ENCODE measurements at places on chromosomes 4 and X.

- no peak for DNase-seq
Observed at GRCh38 chr4:87410679-87411078, 11.7 kb upstream of the NUDT9 start.

- no peak for DNase-seq
Observed at GRCh38 chr4:85166318-85166717, 199.8 kb upstream of the WDFY3 start.

- DNase-seq = no peak
Observed at GRCh38 chrX:112377481-112377880, 294.9 kb upstream of the TRPC5 start.

GRCh38 chrX:39650768-39651347, 446.9 kb downstream of the BCOR start:
- no peak for DNase-seq

- DNase-seq = no peak
Observed at GRCh38 chrX:5898463-5898862, 330.2 kb downstream of the NLGN4X start.

DNA sequence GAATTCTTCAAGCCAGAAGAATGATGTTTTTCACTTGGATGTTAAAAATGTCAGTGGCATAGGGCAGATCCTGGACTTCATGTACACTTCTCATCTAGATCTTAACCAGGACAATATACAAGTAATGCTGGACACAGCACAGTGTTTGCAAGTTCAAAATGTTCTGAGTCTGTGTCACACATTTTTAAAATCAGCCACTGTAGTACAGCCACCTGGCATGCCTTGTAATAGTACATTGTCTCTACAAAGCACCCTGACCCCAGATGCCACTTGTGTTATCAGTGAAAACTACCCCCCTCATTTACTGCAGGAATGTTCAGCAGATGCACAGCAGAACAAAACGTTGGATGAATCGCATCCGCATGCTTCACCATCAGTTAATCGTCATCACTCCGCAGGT, 11.9 kb downstream of the ZBTB49 start:
- DNase-seq = no peak

DNA sequence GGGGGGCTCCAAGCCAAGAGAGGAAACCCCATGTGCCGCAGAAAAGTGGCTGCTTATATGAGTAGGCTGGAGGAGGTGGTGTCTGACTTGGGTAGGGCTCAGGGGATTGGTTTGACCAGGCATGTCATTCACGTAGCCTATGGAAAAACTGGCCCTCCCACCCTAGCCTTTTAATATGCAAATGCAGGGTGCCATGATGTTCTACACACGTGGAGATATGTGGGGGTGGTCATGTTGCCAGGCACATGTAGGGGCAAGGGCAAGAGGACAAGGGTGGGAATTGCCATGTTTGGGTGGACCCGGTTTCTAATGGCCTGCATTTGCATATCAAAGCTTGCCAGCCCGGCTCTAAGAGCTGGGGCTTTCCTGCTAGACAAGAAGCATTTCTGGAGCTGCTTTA, 86.9 kb upstream of the SHISA3 start:
- no peak for DNase-seq

DNA sequence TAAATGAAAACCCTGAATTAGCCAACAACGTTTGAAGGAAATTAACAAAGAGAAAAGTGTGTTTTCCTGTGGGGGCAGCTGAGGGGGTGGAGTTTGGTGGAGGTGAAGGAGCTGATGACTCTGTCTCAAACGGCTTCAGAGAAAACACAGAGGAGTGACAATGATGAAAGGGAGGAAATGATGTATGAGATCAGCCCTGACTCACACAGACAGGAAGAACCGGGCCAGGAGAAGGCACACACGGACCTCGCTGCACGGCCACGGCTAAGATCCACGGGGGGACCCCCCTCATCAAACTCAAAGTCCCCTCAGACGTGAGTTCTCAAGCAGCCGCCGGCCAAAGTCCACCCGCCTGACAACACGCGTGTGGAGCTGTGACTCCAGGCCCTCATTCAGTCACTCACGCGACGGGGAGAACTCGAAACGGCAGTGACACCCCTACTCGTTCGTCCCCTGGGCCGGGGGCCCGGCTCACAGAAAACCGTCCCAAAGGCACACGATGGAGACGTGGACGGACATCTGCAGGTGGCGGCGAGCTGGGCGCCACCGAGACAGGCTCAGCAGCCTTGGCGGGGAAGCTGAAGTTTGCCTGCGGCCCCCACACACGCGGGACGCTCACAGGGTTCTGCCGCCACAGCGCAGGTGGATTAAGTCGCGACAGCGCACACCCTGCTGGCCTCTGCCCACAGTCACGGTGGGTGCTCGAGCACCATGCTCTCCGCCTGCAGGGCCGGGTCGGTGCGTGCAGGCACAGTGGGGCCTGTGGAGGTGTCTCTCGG, 28.8 kb downstream of the PPP2R3B start:
- DNase-seq = no peak

DNA sequence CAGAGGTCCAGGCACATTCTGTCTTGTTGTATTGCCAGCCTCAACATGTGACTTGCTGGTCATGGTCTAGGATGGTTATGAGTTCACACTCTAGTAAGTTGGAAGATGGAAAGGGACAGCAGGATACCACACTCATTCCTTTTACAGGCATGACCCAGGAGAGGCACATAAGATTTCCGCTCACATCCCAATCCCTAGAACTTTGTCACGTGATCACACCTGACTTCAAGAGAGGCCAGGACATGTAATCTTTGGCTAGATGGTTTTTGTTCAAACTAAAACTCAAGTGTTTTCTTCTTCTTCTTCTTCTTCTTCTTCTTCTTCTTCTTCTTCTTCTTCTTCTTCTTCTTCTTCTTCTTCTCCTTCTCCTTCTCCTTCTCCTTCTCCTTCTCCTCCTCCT, 53.4 kb upstream of the ARX start:
- DNase-seq = no peak

DNA sequence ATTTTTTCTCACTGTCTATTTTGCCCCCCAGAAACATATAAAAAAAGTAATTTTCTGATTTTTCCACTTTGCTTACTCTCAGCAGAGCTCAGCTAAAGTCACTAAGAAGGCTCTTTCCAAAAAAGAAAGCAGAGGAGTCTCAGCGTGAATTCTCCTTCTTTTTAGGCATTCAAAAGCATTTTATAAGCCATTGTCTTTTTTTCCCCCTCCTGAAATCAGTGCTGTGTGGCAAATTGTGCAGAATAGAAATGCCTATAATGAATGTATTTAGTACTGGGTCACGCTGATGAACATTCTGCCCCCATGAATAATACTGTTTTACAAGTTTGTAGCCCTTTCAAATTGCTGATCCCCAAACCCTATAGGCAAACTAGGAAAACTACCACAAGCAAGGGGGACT, 1.6 kb upstream of the PCDH18 start:
- no peak for DNase-seq

DNA sequence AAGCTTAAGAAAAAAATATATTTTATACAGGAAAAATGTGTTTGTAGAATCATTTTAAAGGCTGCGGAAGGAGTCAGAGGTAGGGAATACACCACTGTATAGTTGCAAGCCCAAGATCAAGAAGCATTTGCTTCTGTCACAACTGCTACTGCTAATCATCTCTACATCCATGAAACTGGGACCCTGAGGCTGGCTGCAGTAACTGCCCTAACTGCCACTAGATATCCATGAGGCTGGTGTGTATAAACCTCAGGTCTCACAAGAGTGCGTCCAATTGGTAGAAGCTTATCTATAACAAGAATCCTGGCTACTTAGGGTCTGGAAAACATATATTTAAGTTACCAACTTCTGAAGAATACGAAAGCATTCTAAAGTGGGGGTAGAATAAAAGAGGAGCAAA, 69.1 kb downstream of the RXFP1 start:
- no peak for DNase-seq

- peak; percentile 49 for DNase-seq
Observed at GRCh38 chrX:154013614-154014360, 5.9 kb downstream of the IRAK1 start.

GRCh38 chr4:24768006-24768405, 27.4 kb upstream of the SOD3 start:
- no peak for DNase-seq

- DNase-seq = peak; percentile 67
Observed at GRCh38 chrX:155056877-155057792, 13.8 kb downstream of the CMC4 start.

GRCh38 chrX:42541554-42541953, 236.4 kb downstream of the PPP1R2C start:
- no peak for DNase-seq

DNA sequence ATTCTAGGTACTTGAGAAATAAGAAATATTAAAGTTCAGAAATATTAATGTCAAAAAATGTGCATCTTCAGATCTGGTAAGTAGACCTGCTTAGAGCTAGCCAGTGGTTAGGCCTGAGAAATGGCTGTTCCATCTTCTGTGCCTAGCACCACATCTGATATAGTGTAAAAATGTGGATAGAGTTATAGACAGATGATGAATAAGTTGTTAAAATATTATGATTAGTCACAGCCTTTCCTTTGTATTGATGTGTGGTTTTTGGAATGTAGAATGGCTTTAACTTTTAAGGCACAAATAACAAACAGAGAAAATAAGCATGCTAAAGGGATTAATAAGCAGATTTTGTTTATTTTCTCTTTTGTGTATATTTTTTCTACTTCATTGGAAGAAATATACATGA, 133.5 kb upstream of the NUDT6 start:
- DNase-seq = no peak

DNA sequence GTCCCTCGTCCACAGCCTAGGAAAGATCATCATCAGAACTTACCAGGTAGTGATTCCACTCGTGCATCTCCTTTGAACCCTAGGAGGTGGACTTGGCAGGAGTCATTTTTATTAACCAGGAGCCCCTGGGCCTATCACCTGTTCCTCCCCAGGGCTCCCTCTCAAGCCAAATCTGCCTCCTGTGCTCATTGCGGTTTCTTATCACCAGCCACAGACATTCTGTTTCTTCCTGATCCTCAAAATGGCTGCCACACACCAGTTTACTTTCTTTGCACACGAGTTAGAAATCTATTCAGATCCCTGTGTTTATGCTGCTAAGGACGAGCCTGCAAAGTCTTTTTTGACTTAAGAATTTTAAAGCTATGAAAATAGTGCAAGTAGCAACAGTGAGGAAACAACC, 354.5 kb upstream of the BOD1L1 start:
- DNase-seq = no peak

DNA sequence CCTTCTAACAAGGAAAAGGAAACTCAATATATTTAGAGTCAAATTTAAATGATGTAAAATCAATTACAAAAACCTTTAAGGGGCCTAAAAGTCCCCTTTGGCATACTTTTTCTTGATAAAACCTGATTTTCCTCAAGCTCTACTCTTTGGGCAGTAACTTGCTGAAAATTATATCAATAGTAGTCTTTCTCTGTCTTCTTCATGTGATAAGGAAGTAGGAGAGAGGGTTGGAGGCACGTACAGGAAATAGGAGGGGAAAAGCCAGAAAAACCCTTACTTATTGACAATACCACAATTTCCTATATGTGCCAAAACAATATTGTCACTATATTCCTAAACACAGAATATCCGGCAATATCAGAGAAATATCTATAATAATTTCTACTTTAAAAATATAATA, 9.6 kb downstream of the RHOH start:
- no peak for DNase-seq

- no peak for DNase-seq
Observed at GRCh38 chrX:20829665-20830491, 544.3 kb upstream of the CNKSR2 start.

- DNase-seq = no peak
Observed at GRCh38 chr4:148052448-148052847, 320.6 kb downstream of the ARHGAP10 start.

DNA sequence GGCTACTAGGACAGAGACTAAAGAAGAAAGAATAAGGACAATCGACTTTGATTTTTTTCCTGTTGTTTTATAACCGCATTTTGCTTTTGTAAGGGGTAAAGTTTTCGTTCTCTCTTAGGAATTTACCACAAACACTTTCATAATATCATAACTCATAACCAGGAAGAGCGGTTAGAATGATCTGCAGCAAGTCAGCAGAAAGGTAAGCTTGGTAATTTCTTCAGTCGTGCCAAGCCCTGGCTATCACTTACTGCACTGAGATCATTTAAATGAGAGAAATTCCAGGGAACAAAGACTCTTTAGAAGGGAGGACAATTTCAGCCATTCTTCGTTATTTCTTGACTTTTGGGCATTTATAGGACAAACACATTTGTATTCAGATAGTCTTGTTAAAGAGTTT, 258.1 kb downstream of the UNC5C start:
- DNase-seq = peak; percentile 70

DNA sequence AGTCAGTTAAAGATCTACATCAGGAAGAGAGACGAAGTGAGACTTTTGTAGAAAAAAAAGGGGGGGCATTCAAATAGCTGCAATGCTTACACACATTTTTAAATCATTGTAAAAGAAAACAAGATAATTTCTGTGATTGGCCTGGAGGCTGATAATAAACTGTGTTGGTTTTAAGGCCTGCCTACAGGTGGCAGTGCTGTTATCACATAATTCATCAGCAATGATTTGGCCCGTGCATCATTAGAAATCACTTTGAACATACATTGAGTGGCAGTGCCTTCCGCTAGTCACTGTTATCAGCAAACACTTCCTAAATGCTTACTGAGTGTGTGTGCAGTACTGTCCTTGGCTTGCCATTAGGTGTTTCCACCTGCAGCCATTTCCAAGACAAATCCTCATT, 831.9 kb downstream of the TRIML1 start:
- no peak for DNase-seq

GRCh38 chr4:53378171-53378482, 686 bp downstream of the FIP1L1 start:
- DNase-seq = no peak

GRCh38 chrX:153648358-153649177, 1.6 kb downstream of the DUSP9 start:
- DNase-seq = no peak

GRCh38 chr4:102143433-102143832, 201.8 kb downstream of the SLC39A8 start:
- no peak for DNase-seq

DNA sequence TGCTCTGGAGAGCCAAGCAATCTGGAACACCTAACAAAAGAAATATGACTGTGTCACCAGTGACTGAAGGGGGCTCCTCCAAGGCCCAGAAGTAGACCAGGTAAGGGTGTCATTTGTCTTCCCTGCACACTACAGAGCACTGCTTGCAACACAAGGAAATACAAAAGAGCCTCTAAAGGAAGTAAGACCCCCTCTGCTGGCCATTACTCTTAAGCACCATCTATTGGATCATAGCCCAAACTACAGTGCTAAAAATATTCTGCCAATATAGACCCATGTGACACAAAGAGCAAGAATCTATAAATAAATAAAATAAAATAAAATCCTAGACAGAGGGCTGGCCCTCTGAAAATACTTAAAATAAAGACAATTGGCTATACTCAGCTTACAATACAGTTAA, 528.7 kb downstream of the TMA16 start:
- no peak for DNase-seq

DNA sequence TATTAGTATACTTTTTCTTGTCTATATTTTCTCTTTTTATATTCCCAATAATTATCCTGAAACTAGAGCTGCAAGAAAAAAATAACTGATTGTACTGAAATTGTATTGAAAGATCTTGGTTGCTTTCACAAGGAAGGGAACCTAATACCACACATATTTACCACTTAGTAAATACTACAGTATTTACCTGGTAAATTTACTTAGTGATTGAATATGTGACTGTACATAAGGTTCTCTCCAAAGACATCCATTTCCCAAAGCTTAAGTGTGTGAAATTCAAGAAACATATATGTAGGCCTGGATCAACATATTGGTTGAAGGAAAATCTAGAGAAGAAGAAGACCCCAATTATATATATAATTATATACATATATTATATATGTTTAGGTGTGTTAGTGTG, 1272.7 kb downstream of the C4orf33 start:
- no peak for DNase-seq

- no peak for DNase-seq
Observed at GRCh38 chr4:176262243-176262642, 6.8 kb downstream of the ASB5 start.

GRCh38 chr4:184955636-184956035, 62.7 kb upstream of the HELT start:
- DNase-seq = no peak

All from globus pallidus (tissue), 1 donor.